ENCODE measurements at places on chromosomes 1 and 21. TPM values are rescaled to one million over a fixed set of nuclear protein-coding genes. Genes with fewer than 3 reads are reported as not detected.

Gene PHF13
- total RNA-seq = 13.8 TPM

Gene ASH1L
- total RNA-seq = 66.7 TPM

Gene CASQ2
- total RNA-seq = 98.7 TPM

- DNase-seq = no peak
Measured at GRCh38 chr1:85397490-85398032, 67.4 kb downstream of the DDAH1 start.

- DNase-seq = no peak
Measured at GRCh38 chr1:246219508-246220030, 287.5 kb downstream of the SMYD3 start.

GRCh38 chr1:224852901-224853568, 76.4 kb upstream of the DNAH14 start:
- DNase-seq = no peak

GRCh38 chr1:19199969-19200604, 10.0 kb downstream of the UBR4 start:
- DNase-seq = no peak

Data from posterior vena cava (tissue), 2 donors.